ENCODE measurements at places on chromosomes 1 and 21.

DNA sequence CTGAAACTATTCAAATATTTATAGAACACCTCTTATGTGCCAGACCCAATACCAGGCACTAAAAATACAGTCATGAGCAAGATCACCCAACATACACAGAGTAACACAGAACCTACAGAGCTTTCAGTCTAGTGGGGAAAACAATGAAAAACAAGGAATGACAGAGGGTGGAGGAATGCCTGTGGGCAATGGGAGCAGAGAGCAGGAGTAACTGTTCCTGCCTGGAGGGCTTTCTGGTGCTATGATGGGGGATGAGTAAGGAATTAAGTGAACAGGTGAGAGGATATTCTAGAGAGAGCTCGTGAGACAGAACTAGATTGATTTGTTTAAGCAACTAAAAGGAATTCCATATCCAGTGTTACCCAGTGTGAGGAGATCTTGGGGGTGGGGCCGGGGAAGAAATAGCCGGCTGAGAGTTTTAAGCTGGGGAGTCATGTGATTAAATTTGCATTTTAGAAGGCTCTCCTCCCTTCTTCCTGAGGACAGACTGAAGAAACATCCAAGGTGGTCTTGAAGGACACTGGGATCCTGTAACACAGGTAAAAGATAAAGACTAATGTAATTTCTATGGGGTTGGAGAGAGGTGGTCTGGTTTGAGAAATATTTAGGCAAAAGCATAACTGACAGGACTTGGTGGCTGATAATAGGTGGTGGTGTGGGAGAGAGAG is 2.1 kb upstream of the CD53 start:
- peak; percentile 88 for DNase-seq

- DNase-seq: peak; percentile 15
These were observed 43.0 kb downstream of the KDM1A start for GRCh38 chr1:23062271-23062670.

- no peak for DNase-seq
These were observed 10.0 kb downstream of the AHDC1 start for GRCh38 chr1:27593678-27594563.

GRCh38 chr1:6111571-6111970 is 65.9 kb downstream of the KCNAB2 start:
- no peak for DNase-seq

DNA sequence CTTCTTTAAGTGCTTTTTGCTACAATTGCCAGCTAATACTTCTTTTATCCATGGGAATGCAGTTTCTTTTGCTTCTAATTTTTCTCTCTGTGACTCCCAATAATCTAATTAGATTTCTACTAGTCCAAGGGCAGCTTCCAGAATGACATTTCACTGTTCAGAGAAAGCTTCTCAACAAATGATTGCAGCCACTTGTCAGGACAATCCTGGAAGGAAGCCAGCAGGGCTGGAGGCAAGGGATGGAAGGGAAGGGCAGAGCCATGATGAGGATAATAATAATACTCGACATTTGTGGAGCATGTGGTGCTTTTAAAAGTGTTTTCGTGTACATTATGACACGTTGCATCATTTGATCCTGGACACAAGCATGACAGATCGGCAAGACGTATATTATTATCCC is 19.4 kb downstream of the F11R start:
- no peak for DNase-seq

DNA sequence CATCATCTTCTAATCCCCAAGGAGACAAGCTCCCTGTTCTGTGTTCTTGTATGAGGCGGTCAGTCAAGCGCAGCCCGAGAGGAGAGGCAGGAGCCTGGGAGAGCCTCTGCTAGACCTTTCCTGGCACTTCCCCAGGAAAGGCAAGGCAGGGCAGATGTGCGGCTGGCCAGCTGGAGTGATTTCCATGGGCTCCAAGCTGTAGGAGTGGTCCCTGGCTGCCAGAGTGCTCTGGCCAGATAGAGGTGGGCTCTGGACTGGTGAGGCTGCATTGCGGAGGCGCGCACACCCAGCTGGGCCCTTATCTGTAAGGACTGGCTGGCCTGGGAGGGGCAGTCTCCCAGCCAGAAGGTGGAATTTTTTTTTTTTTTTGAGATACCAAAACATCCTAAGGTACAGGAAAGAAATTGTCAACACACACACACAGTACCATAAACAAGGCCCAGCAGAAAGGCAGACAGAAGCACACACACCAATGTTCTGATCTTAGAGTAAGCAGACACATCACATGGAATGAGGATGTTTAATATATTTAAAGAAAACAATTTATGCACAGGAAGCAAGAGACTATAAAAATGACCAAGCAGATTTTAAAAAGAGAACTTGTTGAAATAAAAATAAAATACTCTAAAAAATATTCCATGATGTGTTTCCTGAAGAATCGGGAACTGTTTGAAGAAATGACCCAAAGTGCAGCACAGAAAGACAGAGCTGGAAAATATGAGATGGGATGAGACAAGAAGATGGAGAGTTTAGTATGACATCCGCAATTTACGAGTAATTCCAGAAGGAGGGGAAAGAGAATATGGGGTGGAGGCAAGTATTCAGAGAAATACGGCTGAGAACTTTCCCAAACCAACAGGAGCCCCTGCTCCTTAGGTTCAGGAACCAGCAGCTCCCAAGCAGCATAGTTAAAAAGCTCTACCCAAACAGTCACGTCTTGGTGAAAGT is 13.4 kb downstream of the IBA57 start:
- DNase-seq: no peak

- DNase-seq: no peak
These were observed 62.9 kb upstream of the CNTN2 start for GRCh38 chr1:204979891-204980649.

- peak; percentile 58 for DNase-seq
These were observed 27.0 kb downstream of the DNM3 start for GRCh38 chr1:171868217-171868803.

DNA sequence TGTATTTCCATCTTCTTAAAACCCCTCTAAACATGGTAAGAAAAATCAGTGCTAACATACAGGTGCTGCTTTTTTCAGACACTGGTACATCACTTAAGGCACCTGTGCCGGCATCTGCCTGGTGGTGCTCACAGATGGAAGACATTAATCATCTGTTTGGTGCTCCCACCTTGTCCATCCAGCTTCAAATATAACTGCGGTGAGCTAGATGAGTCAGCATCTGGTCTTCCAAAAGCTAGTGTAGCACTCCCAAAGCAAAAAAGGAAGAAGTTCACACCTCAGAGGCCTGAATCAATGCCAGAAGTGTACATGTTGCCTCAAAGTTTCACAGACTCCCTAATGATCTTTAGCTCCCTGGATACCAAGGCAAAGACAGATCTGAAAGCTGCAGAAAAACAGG is 44.4 kb downstream of the TM2D1 start:
- DNase-seq: no peak

DNA sequence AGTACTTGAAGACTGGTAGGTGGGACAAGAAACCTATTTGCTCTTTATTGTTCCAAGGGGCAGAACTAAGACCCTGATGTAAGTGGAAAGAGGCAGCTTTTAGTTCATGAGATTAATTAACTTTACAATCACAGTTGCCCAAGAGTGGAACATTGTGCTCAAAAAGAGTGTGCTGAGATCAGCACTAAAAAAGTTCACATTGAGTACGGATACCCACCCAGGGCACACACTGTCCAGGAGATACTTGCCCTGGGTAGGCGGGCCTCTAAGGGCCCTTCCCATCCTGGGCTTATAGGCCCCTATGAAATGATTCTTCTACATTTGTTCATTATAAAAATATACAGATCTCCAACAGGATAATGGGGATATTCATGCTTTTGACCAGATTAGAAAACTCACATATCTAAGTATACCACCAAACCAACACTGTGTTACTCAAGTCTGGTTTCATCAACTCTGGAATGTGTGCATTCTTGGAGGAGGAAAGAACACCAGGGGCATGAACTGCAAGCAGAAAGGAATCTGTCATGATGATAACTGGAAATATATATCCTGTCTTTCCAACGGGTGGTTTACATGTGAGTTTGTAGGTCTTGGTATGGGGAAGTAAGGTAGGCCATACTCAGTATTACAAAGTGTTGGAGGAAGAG is 626.2 kb downstream of the SMYD3 start:
- DNase-seq: peak; percentile 96

DNA sequence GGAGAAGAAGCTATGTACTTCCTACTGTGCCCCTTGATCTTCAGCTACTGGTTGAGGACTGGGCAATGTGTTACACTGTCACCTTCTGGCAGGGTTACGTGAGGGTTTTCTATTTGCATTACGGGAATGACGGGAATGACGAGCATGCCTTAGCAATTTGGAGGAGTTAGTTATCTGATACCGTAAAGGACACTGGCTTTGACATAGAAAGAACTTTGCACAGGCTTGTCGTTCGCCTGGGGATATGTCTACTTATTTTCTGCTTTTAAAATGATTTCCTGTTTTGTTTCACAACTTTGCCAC is 19.8 kb upstream of the ACBD6 start:
- peak; percentile 98 for DNase-seq

DNA sequence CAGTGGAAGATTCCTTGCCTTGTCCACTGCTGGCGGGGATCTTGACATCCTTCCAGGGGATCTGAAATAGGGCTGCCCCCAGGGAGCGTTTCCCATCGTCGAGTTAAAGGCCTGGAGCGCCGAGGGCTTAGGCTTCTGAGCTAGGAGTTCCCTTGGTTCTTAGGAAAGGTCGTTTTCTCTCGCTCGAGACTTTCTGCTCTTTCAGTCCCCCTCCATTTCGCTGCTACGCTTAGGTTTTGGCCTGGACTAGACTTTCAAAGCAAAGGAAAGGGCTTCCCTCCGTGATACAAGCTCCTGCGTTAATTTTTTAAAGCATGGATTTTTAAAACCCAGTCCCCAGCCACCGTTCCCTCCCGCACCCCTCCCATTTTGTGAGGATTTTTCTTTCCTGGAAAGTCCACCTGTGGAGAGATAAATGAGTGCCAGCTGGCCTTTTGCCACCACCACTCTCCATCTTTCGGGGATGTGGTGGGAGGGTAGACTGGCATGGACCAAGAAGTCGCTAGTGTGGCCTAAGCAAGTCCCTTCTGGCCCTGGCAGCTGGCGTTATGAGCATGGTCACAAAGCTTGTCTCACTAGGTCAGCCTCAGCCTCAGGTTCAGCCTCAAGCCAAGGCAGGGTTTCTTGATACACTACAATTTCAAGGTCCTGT is 9.2 kb downstream of the NR5A2 start:
- DNase-seq: no peak

DNA sequence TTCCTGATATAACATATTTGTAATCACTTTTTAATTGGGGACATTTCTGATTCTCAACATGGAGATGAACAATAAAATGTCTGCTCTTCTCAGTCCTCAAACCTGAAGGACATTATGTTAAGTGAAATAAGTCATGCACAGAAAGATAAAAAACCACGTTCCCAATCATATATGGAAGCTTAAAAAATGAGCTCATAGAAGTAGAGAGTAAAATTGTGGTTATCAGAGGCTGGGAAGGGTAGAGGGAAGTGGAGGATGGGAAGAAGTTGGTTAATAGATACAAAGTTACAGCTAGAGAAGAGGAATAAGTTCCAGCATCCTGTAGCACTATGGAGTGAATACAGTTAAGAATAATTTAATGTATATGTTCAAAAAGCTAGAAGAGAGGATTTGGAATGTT is 1.5 kb upstream of the CD48 start:
- DNase-seq: no peak

GRCh38 chr1:19468397-19468956 is 16.9 kb downstream of the CAPZB start:
- DNase-seq: no peak

DNA sequence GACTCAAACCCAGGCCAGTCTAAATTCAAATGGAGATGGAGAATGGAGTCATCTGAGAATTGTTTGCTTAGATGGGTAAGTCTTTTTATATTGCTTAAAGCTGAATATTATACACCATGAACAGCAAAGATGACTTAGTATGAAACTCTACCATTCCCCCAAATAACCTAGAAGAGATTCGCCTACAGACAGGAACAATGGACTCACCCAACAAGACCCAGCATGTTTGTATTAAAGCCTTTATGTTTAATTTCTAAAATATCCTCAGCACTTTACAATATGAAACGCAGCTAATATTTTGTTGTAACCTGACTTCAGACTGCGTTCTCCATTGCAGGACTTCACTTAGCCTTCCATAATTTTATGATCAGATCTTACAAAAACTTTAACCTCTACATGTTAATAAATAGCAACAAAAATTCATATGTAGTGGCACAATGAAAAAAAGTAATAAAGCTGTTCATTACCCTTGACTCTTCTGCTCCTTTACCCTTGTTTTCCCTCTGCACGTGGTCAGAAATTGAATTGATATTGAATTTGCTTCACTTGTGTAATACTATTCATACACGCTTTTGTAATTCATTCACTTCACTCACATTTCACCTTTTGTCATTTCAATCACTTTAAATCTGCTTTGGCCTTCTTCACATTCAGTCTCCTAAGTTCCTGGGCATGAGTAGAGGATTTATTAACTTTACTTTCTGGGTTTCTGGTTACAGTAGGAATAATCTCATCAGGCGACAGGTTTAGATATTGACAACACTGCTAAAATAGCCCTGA is 177.3 kb upstream of the PTBP2 start:
- no peak for DNase-seq

DNA sequence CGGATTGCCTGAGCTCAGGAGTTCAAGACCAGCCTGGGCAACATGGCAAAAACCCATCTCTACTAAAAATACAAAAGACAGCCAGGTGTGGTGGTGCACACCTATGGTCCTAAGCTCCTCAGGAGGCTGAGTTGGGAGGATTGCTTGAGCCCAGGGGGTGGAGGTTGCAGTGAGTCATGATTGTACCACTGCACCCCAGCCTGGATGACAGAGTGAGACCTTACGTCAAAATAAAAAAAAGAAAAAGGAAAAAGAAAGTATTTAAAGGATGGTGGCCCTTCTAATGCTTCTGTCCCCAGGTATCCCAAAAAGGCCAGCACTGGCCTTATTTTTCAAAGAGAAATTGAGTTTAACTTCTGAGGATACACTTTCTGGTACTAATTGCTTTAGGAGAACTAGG is 1.7 kb downstream of the IKBKE start:
- DNase-seq: no peak

DNA sequence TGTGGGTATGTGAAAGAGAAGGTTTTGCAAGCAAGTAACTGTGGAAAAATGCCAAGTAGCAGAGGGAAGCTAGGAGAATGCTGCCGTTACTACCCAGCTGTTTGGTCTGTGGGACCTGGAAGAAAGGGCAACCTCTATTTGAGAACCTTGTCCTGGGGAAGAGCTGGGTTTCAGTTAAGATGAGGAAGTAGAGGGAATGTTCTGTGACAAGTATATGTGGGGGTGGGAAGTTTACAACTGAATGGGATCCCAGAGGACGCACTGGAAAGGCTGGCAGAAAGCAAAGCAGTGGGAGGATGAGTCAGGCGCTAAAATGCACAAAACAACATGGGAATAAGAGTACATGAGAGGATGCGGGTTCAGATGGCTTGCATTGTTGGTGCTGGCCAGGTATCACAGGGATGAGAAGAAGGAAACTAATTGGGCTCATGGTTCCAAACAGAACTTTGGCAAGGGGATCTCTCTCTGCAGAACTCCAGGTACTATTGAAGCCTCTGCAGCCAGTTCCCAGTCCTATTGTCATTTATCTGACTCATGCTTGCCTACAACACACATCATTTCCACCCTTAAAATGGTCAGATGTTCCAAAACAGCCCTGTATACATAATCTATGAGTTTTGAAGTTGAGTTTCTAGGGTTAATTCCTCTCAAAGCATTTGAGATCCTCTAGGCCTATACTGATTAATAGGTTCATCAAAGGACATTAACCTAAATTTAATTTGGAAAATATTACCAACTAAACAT is 88.5 kb upstream of the VAV3 start:
- no peak for DNase-seq

Measured in trophoblast cell (in vitro differentiated cells and primary cell).